ENCODE measurements at places on chromosomes 7 and 10. TPM values are rescaled to one million over a fixed set of nuclear protein-coding genes. Genes with fewer than 3 reads are reported as not detected.

Gene ACHE
- not detected for polyA plus RNA-seq

Gene IMMP2L
- polyA plus RNA-seq = 14.9 TPM

Gene FAM241B
- 0.61 TPM for polyA plus RNA-seq

- peaks cover 19% of the 10 kb centered on the region for H3K4me1 ChIP-seq
- no peak overlapping the region for H3K27ac ChIP-seq
- DNase-seq = no peak
- H3K27me3 ChIP-seq = peaks cover 30% of the 10 kb centered on the region
Observed at GRCh38 chr10:113992471-113993011, 51.1 kb upstream of the ADRB1 start.

GRCh38 chr7:116216956-116217571, 6.7 kb downstream of the TES start:
- no peaks in the 10 kb centered on the region for H3K36me3 ChIP-seq
- H3K27me3 ChIP-seq = no peaks in the 10 kb centered on the region
- no peak for DNase-seq
- no peak overlapping the region for H3K27ac ChIP-seq
- H3K4me1 ChIP-seq = peaks cover 82% of the 10 kb centered on the region

GRCh38 chr7:109376576-109376975, 806.9 kb downstream of the DNAJB9 start:
- no peak for DNase-seq
- no peaks in the 10 kb centered on the region for H3K4me1 ChIP-seq
- no peak overlapping the region for H3K4me3 ChIP-seq
- no peaks in the 10 kb centered on the region for H3K36me3 ChIP-seq
- H3K27ac ChIP-seq = no peak overlapping the region
- no peaks in the 10 kb centered on the region for H3K27me3 ChIP-seq

- no peak overlapping the region for H3K27ac ChIP-seq
- no peak overlapping the region for H3K4me3 ChIP-seq
- H3K4me1 ChIP-seq = no peaks in the 10 kb centered on the region
- peaks cover 4% of the 10 kb centered on the region for H3K27me3 ChIP-seq
Observed at GRCh38 chr10:90464329-90464728, 393.5 kb downstream of the HTR7 start.

GRCh38 chr10:50541317-50541716, 82.4 kb downstream of the SGMS1 start:
- peaks cover 63% of the 10 kb centered on the region for H3K4me1 ChIP-seq
- peak overlapping the region; percentile 18 for H3K4me3 ChIP-seq
- H3K27me3 ChIP-seq = no peaks in the 10 kb centered on the region
- no peaks in the 10 kb centered on the region for H3K36me3 ChIP-seq
- DNase-seq = no peak

DNA sequence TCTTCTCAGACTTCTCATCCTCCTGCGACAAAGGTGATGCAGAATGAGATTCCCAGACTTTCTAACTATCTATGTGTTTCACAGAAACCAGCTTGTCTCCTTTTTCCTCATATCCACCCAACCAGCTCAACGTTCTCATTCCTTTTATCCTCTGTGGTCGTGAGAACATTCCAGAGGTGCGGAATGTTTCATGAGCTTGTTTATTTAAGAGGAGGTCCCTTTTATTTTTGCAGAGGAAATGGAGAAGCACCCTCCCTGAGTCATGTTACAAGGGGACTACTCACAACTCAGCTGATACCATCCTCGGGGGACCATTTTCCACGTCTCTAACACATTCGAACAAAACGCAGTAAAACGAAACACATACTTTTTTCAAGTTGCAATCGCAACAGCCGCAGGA, 93.2 kb downstream of the ZRANB1 start:
- H3K27ac ChIP-seq = no peak overlapping the region
- H3K4me1 ChIP-seq = no peaks in the 10 kb centered on the region
- peaks cover 29% of the 10 kb centered on the region for H3K27me3 ChIP-seq

Gene OR2A42
- not detected for polyA plus RNA-seq

DNA sequence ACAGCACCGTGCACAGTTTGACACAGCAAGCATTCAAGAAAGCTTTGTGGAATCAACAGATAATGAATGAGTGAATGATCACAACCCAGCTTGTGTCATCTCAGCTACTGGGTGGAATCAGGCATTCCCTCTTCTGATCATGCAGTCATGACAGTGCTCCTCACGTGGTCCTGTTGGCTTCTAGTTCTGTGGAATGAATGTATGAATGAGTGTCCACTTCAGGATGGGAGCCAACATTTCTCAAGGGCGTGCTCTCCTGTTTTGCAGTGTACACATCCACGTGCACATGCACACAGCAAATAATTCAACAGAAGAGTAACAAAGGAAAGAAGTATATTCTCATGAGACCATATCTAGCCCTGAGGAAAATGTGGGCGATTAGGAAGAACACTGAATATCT, 133.1 kb upstream of the NPVF start:
- H3K4me3 ChIP-seq = no peak overlapping the region
- DNase-seq = no peak
- no peaks in the 10 kb centered on the region for H3K4me1 ChIP-seq
- H3K36me3 ChIP-seq = no peaks in the 10 kb centered on the region
- peaks cover 52% of the 10 kb centered on the region for H3K27me3 ChIP-seq
- no peak overlapping the region for H3K27ac ChIP-seq

GRCh38 chr7:73350306-73351068, 22.5 kb downstream of the FKBP6 start:
- no peak overlapping the region for H3K27ac ChIP-seq
- H3K36me3 ChIP-seq = peaks cover 11% of the 10 kb centered on the region

Gene FAM25G
- not detected for polyA plus RNA-seq

DNA sequence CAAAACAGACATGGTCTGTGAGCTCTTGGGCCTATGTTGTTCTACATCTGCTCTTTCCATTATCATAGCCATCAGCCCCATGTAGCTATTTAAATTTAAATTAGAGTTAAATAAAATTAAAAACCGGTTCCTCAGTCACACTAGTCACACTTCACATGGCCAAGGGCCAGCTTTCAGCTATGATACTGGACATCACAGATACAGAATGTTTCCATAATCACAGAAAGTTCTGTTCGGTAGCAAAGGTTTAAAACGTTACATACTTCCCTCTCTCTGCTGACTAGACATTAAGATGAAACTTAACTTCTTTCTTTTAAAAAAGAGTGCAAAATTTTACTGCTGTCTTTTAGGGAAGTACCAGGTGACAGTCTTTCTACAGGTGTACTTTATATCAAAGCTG, 43.0 kb downstream of the SRPK2 start:
- H3K36me3 ChIP-seq = no peaks in the 10 kb centered on the region
- H3K27ac ChIP-seq = peak overlapping the region; percentile 78
- DNase-seq = peak; percentile 36

Gene MYL10
- polyA plus RNA-seq = not detected

Gene TRIM56
- polyA plus RNA-seq = 1.0 TPM

DNA sequence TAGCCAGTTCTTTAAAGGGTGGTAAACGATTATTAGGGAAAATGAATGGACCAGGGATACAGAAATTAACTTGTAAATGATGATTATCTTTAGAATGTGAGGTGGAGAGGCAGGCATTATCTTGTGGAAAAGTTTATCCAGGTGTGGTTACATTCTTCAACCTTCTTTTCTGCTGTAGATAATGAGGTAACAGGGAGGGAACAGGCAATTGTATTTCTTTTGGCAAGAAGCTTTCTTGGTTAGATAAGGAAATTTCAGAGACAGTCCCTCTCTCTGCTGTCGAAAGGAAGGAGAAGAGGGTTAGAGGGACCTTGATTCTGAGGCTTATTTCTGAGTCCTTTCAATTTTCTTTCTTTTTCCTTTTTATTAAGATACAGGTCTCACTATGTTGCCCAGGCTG, 32.1 kb downstream of the MRPL32 start:
- peaks cover 40% of the 10 kb centered on the region for H3K27me3 ChIP-seq
- H3K4me3 ChIP-seq = no peak overlapping the region
- no peaks in the 10 kb centered on the region for H3K36me3 ChIP-seq
- DNase-seq = no peak

Gene BAMBI
- 0.52 TPM for polyA plus RNA-seq

GRCh38 chr7:17299483-17299991, 1.1 kb downstream of the AHR start:
- H3K4me1 ChIP-seq = peaks cover 33% of the 10 kb centered on the region
- H3K4me3 ChIP-seq = peak overlapping the region; percentile 94

Gene H2AZ2
- polyA plus RNA-seq = 168 TPM

DNA sequence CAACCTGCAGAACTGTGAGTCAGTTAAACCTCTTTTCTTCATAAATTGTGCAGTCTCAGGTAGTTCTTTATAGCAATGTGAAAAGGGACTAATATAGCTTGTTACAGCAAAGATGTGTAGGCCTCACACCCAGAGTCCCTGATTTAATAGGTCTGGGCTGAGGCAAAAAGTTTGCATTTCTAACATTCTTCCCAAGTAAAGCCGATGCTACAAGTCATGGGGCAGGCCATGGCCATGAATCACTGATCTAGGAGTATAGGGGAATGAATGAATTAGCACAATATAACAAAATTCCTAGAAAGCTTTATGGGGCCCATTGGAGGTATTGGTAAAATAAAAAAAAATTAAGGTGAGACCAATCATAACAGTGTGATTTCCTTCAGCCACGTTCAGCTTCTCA, 11.5 kb upstream of the AASS start:
- H3K36me3 ChIP-seq = no peaks in the 10 kb centered on the region
- H3K27me3 ChIP-seq = peaks cover 57% of the 10 kb centered on the region
- H3K4me1 ChIP-seq = no peaks in the 10 kb centered on the region
- DNase-seq = no peak
- no peak overlapping the region for H3K4me3 ChIP-seq

DNA sequence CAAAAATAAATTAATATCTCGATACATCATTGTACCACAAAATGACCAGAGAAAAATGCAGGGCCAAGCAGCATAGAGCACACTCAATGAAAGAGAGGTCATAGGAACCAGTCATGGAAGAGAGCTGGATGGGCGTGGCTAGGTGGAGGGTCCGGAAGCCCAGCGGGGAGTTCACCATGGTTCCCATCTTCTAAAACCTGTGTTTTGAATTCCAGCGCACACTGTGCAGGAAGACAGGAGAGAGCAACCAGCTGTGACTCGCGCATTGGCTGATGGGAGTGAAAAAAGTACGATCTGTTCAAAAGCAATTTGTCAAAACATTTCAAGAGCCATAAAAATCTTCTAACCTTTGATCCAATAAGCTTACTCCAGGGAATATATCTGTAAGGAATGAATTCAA, 125.2 kb upstream of the NANOS1 start:
- H3K27ac ChIP-seq = no peak overlapping the region
- peaks cover 21% of the 10 kb centered on the region for H3K27me3 ChIP-seq
- no peaks in the 10 kb centered on the region for H3K36me3 ChIP-seq
- no peak for DNase-seq
- no peaks in the 10 kb centered on the region for H3K4me1 ChIP-seq

DNA sequence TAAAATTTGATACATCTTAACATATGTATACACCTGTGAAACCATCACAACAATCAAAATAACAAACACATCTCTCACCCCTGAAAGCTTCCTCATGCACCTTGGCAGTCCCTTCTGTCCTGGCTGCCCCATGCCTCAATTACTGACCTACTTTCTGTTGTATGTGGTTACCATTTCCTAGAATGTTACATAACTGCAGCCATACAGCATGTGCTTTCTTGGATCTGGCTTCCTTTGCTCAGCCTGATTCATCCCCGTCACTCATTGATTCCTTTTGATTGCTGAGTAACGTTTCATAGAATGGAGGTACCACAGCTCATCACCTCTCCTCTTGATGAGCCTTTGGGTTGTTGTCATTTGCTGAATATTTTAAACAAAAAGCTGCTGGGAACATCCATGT, 165.3 kb downstream of the CELF2 start:
- H3K27me3 ChIP-seq = no peaks in the 10 kb centered on the region
- peaks cover 93% of the 10 kb centered on the region for H3K4me1 ChIP-seq
- no peak for DNase-seq

DNA sequence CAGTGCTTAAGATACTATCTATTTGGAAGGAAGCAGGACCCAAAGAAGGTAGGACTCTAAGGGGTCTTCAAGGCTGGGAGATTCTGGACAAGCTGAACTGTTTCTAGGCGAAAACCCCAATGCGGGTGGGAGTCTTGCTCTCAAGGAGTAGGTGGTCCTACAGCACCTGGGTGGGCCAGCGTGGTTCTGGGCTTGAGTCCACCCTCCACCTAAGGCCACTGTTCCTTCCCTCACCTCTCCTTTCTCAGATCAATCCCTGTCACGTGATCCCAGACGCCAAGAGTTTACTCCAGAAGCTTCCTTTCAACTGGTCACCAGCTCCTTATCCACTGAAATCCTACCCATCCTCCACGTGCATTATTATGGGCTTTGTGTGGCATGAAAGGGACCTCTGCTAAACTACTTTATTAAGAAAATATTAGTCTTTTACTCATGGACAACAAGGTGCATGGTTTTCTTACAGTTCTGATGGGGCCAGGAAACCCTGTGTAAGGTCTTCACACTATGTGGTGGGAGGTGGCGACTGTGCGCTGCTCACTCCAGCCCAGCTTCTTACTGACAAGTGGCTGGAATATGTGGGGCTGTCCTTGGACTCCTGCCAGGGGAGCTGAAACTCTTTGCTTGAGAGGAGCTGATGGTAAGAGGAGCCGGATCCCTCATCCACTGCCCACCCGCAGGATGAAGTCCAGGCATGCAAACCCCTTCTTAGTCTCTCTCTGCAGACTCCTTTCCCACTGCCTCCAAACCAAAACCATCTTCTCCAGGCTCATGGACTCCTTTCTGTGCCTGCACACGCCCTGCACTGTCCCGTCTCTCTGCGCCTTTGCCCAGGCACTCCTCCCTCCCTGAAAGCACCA, 1.6 kb downstream of the ZNF746 start:
- peaks cover 27% of the 10 kb centered on the region for H3K4me1 ChIP-seq
- H3K36me3 ChIP-seq = peaks cover 4% of the 10 kb centered on the region
- H3K27me3 ChIP-seq = no peaks in the 10 kb centered on the region
- DNase-seq = no peak

GRCh38 chr10:16449454-16449853, 12.6 kb downstream of the PTER start:
- H3K36me3 ChIP-seq = peaks cover 9% of the 10 kb centered on the region
- no peak for DNase-seq
- H3K4me1 ChIP-seq = peaks cover 10% of the 10 kb centered on the region

All from naive B cell (primary cell).